NCI-H69 (cell line): ENCODE measurements at places on chromosomes 5 and 9.

DNA sequence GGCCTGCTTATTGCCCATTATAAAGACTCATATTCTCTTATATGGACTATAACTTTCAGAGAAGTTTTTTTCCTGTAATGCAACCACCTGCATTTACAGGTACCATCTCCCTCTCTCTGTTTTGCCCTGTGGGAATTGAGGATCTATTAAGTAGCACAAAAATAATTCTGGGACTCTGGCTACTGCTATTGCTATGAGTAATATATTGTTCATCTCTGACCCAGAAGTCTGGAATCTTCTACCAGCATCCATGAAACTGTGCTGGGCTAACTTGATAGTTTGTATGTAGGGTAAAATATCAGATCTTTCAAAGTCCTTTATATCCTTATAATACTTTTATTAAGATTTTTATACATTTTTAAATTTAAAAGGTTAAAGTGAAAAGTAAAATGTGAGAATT lies 607.2 kb downstream of the EFNA5 start:
- no peak for DNase-seq

GRCh38 chr5:137695651-137696428 lies 40.0 kb downstream of the KLHL3 start:
- DNase-seq, result peak; percentile 58

- DNase-seq, result no peak
These were observed 21.5 kb upstream of the MGAT1 start for GRCh38 chr5:180823940-180824629.

- no peak for DNase-seq
These were observed 9.3 kb downstream of the SLC46A2 start for GRCh38 chr9:112881331-112881730.

DNA sequence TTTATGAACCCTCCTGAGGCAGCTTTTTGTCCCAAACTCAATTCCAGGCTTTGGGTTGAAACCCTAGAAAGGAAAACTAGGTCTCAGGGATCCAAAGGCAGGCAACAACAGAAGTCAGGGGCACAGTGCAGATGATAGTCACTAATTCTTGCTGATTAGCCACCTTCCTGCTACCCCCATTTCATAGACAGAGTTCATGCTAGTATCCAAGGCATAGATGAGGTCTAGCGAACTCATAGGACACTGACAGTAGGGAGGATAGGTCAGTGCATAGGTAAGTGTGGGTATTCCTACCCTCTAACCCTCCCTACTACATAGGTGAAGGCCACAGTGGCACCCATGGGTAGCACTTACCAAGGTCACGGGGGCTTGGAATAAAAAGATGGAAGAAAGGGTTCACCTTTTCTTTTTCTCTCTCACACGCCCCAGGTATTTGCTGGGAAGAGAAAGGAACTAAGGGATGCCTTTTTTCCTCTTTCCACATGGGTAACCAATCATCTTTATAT lies 86.2 kb downstream of the SLC25A46 start:
- no peak for DNase-seq

DNA sequence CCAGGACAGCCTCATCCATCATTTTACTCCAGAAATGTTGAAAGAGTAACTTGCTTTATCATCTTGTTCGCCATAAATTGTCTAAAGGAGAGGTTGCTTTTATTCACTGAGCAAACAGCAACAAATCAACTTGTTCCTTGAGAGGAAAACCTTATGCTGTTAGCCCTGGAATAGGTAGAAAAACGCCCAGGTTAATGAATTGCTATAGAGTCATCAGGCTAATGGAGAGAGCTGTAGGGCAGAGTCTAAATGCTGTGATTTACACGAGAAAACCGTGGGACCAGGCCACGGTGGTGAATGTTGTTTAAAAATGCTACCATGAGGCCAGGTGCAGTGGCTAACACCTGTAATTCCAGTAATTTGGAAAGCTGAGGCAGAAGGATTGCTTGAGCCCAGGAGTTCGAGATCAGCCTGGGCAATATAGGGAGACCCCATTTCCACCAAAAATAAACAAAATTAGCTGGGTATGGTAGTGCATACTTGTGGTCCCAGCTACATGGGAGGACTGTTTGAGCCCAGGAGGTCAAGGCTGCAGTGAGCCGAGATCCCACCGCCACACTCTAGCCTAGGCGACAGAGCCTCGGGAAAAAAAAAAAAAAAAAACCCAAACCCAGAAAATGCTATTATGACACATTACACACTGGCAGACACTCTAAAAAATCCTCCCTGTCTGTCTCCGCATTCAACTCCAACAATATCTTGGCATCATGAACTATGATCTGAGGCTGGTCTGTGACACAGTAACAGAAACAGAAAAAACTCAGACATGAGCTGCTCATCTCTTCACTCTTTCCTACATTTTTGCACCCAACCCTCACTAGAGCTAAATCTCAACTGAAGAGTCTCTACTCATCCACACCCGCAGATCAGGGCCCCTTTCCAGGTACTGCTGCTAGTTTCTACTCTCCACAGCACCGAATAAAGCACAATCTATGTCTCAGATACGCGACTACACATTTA lies 118.6 kb upstream of the RETREG1 start:
- DNase-seq, result peak; percentile 48

- no peak for DNase-seq
These were observed 22.3 kb downstream of the FBXW2 start for GRCh38 chr9:120770931-120771330.

GRCh38 chr5:54518818-54519508 lies 1.4 kb downstream of the SNX18 start:
- no peak for DNase-seq

- DNase-seq, result no peak
These were observed 231.0 kb downstream of the SNX18 start for GRCh38 chr5:54748527-54748926.

- DNase-seq, result peak; percentile 79
These were observed 494 bp downstream of the ASTN2 start for GRCh38 chr9:117414220-117414905.

DNA sequence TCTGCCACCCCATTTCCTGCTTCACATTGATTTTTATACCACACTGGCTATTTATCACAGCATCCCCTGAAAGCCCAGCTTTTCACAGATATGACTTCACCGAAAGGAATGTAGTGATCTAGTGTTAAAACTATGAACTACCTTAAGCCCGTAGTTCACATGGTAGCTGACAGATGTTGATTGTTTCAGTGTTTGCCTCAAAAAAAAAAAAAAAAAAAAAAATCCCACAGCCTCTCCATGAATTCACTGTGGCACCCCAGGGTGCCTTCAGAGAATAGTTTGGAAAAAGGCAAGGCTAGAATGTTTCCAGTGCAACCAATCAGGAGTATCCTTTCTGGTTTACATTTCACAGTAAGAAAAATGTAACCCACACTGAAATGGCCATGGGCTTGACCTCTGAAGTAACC lies 37.1 kb downstream of the GLIS3 start:
- no peak for DNase-seq

GRCh38 chr5:82982846-82983245 lies 94.3 kb downstream of the TMEM167A start:
- DNase-seq, result no peak

- DNase-seq, result no peak
These were observed 25.8 kb downstream of the FBXW2 start for GRCh38 chr9:120767451-120767850.

DNA sequence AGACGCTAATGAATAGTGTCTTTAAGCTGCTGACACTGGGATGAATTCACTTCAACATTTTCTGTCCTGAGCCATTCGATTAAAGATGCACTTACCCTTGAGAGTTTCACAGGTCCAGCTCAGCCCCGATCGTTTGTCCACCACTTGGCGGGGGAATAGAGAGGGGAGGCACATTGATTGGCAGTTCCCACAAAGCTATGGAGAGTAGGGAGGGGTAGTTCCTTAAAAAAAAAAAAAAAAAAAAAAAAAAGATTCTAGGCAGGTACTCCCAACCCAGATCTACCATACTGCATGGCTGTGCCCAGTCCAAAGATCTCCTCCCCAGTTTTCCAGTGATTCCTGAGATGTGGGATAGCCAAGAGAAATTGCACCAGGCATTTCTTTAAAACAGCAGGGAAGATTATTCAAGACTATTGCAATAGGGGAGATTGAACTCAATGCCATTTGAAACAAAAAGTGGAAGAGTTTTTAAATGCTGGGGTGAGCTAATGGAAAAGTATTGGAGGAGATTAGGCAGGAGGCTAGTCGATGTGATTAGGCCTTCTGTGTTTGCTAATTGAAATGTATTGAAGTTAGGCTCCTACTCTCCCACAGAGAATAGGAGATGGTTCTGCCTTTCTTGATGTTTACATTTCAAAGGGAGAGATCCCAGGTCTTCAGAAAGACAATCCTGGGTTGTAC lies 2217.4 kb upstream of the WWC1 start:
- no peak for DNase-seq

DNA sequence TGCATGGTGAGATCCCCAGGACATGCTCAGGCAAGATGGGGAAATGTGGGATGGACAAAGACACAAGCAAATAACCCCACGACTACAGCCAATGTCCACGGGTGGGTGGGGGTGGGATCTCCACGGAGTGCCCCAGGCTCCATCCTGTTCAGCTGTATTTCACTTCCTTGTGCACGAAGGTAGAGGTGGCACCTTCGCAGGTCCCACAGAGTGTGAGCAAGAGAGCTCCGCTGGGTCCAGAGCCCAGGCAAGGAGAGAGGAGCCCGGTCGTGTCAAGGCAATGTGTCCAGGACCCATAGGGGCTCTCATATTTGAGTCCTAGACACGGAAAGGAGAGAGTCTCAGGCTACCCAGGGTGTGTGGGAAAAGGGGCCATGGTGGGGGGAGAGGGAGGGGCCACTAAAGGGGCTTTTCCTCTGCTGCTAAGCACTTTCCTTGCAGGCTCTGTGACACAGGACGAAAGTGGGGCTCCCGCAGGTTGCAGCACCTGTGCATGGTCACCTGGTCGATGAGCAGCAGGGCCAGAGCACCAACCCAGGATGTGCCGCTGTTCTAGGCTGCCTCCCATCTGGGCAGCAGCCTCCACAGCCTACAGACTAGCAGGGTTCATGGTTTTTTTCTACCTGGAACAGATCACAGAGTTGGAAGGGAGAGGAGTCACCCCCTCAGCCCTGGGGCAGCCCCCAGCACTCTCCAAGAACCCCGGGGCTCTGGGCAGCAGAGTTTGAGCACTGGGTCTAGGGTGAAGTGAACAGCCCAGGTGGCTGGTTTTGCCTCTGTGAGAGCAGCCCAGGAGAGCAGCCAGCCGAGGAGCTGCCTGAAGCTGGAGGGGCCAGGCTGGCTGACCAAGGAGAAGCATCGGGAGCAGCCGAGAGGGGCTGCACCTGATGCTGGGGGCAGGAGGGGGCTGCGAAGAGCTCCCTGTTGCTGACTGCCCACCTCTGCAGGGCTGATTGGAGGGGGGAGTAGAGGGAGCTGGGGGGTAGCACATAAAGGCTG lies 100.7 kb upstream of the MVB12B start:
- no peak for DNase-seq

GRCh38 chr5:117242028-117242427 lies 667.4 kb upstream of the SEMA6A start:
- DNase-seq, result no peak

GRCh38 chr5:112800891-112801290 lies 60.2 kb upstream of the SRP19 start:
- peak; percentile 26 for DNase-seq

GRCh38 chr5:32096891-32097595 lies 77.1 kb downstream of the GOLPH3 start:
- peak; percentile 34 for DNase-seq

- no peak for DNase-seq
These were observed 136.0 kb downstream of the MVB12B start for GRCh38 chr9:126462617-126463016.

- peak; percentile 73 for DNase-seq
These were observed 8.5 kb downstream of the CDH12 start for GRCh38 chr5:22844636-22845035.
